ENCODE measurements at places on chromosomes 16 and 17.

- no peak for DNase-seq
These were observed 12.0 kb downstream of the SNN start for GRCh38 chr16:11679941-11680911.

DNA sequence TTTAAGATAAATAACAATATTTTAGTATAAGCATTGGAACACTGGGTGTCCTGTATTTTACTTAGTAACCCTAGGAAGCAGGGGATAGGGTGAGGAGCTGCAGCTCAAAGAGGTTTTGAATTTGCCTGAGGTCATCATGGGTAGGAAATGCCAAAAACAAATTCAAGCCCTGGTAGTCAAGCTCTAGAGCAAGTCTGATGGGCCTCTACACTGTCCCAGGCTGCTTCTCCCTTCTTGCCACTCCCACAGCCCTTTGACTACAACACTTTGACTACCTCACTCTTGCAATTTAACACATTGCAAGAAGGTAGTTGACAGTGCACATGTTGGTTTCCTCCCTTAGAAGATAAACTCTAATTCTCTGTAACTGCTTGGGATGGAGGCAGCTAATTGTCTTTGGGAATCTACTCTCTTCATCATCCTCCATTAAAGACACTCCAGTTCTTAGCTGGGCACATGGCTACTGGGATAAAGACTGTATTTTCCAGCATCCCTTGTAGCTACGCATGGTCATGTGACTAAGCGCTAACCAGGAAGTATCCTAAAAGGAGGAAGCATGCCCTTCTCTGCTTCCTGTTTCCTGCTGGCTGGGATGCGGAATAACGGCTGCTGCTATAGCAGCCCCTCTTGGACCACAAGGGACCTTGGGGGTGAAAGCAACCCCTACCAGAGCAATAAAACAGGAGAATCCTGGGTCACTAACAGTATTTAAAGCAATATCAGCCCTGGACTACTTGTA is 30.7 kb upstream of the SSTR2 start:
- DNase-seq: no peak

- no peak for DNase-seq
These were observed 114.3 kb upstream of the KCNJ16 start for GRCh38 chr17:69960755-69961154.

DNA sequence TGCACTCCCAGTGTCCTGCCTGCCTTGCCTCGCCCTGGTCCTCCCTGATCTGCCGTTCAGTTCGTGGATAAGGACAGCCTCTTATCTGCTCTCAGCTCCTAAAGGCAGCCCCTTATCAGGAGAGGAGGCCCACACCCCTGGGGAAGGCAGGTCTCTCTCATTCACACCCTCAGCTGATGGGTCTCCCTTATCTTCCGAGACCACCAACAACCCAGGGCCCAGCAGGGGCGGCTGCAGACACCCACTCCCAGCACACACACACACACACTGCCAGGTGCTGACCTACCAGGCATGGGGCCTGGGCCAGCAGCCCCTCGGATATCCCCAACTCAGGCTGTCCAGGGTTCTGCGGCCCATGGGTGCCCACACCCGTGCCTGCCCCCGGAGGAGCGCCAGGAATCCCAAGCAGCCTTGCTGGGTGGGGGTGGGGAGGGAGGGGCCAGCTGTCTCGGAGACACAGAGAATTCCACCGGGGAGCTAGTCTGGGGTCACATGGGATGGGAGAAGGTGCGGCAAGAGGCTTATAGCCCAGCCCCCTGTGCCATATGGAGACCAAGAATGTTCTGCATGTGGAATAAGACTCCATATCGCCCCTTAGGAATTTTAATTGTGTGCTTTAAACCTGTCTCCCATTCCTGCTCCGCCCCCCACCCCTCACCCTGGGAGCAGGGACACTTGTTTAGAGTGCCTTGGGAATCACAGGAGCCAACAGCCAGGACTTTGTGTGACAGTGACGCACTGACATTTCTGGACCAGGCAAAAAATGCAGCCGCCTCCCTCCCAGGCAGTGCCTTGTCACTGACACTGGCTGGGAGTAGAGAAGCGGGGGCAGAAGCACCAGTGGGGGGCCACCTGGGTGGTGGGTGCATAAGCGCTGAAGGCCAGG is 41.9 kb upstream of the EMP2 start:
- DNase-seq: no peak

DNA sequence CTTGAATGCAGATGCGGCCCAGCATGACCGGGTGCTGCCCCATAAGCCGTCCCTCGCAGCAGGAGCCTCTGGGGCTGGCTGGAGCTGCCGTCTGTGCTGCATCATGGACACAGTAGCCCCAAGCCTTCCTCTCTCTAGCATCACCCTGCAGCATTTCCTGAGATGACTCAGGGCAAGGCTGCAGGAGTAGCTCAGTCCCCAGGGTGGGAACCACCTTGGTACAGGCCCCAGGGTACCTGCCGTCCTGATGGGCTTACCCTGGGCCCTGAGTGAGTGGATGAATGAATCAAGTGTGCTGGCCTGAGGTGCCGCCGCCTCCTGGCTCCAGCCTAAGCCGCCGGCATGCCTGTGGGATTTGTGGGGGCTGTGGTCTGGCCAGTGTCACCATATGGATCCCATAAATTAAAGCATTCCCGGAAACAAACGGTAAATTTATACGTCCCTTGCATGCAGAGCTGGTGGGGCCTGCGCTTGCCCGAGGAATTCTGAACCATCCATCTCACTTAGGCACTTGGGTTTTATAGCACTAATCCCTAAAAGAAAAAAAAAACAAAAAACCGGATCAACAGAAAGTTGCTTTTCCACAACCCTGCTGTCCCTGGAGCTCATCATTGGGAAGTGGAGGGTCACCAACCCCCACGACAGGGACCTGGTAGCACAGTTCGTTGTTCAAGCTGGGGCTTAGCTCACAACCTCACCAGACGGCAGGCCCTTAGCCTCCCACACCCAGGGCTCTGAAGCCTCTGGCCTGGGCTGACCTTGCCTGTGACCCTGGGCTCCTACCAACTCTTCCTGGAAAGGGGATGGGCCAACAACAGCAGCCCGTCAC is 242.6 kb upstream of the CIBAR2 start:
- no peak for DNase-seq

- no peak for DNase-seq
These were observed 473.9 kb downstream of the CDH13 start for GRCh38 chr16:83100679-83101078.

- DNase-seq: no peak
These were observed 3.0 kb downstream of the SECTM1 start for GRCh38 chr17:82330322-82331239.

- DNase-seq: peak; percentile 59
These were observed 8.0 kb downstream of the ST3GAL2 start for GRCh38 chr16:70430667-70431536.

DNA sequence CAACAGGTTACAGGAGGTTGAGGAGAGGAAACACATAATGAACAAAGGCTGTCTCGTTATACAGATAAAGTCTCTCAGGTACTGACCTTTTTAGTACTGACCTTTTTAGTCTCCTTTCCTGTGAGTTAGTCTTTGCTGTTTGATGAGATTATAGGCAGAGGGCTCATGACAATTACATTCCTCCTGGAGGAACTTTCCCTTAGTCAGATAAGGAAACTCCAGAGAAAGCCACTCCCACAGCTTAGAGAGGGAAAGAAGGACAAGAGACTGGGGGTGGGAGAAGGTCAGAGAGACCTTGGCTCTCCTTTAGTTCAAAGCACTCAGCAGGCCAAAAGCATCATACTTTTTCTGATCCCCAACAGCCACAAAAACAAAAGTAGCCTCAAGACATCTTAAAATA is 15.3 kb upstream of the PSMD7 start:
- DNase-seq: no peak

- DNase-seq: no peak
These were observed 43.4 kb downstream of the ADCY7 start for GRCh38 chr16:50309527-50310307.

DNA sequence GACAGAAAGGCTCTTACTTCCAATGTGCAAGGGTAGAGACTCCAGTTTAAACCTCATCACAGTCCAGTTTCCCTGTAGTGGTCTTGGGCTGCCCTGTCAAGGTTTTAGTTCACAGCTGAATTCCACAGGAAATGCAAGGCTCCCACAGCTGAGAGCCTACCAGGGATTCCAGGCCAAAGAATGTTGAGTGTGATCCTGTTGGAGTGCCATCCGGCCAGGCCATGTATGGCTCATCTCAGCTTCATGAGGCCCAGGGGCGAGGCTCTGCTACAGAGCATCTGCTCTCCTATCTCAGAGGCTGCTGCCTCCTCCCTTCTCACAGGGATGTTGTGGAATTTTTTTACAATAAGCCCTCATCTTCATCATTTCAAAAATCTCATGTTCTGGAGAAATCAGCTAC is 239.8 kb upstream of the CCL2 start:
- DNase-seq: no peak

DNA sequence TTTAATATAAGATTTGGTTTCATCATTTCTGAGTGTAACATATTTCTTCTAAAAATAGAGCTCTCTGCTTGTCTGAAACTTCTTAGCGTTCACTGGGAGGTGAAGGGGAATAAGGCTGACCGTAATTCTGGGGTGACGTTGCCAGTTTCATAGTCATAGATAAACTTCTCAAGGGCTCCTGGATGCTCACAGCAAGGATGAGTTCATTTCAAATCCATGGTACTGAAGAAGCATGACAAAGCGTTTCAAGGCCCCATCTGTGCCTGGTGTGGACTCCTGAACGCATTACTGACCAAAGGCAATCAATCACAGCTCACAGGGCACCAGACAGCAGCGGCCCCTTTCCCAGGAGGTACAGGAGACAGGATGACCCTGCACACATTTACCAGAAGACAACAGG is 12.0 kb upstream of the EVPL start:
- DNase-seq: no peak

DNA sequence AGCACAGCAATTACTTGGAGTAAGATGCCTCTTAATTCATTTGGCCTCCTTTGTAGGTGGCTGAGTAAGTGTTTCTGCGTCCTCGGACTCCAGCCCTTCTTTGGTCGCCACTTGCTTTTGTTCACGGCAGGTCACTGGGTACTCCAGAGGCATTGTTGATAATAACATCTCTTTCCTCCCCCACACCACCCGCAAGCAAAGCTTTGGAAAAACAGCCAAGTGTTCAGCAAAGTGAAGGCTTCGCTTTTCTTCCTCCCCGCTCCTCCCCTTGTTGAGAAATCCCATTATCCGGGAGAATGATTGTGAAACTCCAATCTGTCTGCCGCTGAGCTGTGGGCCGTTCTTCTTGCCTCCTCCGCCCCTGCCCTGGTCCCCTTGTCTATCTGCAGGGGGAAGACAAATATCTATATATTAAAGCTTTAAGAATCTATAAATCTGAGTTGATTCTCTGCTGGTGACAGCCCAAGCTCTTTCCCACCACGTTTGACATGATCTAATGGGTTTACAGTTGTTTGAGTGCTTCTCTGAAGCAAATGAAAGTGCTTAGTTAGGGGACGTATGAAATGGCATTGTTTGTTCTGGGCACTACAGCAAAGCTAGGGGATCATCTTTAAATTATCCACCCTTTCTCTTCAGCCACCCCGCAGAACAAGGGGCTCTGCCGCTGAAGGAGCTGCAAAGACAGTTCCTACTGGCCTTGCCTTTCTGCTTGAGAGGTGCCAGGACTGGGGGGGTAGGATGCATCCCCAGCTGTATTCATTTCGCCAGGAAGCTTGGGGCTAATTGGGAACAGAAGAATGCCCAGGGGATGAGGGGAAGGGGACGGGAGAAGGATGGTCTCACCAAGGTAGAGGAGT is 167.1 kb downstream of the CCDC182 start:
- no peak for DNase-seq

DNA sequence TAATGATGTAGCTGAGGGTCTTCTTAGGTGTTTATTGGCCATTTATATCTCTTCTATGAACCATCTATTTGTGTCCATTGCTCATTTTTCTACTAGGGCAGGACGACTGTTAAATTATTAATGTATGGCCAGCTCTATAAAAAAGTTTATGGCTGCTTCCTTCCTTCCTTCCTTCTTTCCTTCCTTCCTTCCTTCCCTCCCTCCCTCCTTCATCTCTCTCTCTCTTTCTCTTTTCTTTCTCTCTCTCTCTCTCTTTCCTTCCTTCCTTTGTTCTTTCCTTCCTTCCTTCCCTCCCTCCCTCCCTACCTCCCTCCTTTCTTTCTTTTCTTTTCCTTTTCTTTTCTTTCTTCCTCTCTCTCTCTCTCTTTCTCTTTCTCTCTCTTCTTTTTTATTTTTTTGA is 17.2 kb upstream of the NDEL1 start:
- no peak for DNase-seq

DNA sequence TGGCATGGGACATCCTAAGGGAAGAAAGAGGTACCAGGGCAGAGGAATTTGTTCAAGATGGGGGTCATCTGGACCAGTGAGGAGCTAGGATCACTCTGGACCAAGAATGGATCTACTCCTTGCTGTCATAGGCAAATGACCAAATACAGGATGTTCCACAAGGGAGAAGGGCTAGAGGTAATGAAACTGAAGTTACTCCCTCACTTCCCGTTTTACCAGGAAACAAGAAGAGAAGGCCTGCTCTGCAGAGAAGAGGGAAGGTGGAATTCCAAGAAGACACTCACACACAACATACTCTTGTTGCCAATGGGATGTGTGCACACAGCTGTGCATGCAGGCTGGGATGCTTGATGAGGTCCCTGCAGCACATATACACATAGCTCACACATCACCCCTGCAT is 38.6 kb downstream of the NEUROD2 start:
- DNase-seq: no peak

DNA sequence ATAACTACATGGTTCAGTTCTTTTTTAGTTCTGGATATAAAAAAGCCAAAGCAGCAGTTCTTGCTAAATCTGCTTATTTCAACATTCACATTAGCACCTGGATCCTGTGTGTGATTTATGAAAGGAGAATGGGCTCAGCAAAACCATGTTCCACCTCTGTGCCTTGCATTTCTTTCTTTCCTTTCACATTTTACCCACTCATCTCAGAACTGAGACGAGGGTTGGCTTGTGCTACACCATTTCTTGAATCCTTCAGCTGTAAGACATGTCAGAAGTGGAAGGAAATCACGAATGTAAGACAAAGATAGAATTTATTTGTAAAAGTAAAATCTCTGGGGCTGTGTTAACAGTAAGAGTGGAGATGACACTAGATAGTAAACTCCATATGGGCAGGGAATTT is 1.2 kb upstream of the UTP6 start:
- DNase-seq: no peak

GRCh38 chr16:50061326-50061725 is 4.4 kb upstream of the HEATR3 start:
- DNase-seq: no peak

DNA sequence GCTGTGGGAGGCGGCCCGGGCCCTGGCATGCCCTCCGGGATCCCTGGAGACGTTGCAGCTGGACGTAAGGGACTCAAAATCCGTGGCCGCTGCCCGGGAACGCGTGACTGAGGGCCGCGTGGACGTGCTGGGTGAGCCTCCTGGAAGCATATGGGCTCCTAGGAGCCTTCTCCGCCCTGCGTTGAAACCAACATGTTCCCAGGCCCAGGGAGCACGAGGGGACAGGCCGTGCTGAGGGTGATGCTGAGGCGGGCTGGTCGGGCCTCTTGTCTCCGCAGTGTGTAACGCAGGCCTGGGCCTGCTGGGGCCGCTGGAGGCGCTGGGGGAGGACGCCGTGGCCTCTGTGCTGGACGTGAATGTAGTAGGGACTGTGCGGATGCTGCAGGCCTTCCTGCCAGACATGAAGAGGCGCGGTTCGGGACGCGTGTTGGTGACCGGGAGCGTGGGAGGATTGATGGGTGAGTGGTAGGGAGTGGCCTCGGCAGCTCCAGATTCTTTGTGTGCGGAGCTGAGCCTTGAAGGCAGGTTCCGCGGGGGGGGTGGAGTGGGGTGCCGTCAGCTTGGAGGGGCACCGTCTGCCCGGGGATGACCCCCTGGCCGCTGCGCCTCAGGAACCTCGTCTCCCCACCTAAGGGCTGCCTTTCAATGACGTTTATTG is 567 bp downstream of the HSD17B1 start:
- DNase-seq: no peak

GRCh38 chr17:7850701-7851437 is 4.0 kb upstream of the TMEM88 start:
- DNase-seq: no peak

- no peak for DNase-seq
These were observed 110.5 kb upstream of the CORO6 start for GRCh38 chr17:29733166-29733565.

Data from Jurkat, Clone E6-1 (cell line).